ENCODE measurements at places on chromosomes 13 and 19.

- DNase-seq = no peak
These were observed 159.3 kb downstream of the PDS5B start for GRCh38 chr13:32745509-32745908.

DNA sequence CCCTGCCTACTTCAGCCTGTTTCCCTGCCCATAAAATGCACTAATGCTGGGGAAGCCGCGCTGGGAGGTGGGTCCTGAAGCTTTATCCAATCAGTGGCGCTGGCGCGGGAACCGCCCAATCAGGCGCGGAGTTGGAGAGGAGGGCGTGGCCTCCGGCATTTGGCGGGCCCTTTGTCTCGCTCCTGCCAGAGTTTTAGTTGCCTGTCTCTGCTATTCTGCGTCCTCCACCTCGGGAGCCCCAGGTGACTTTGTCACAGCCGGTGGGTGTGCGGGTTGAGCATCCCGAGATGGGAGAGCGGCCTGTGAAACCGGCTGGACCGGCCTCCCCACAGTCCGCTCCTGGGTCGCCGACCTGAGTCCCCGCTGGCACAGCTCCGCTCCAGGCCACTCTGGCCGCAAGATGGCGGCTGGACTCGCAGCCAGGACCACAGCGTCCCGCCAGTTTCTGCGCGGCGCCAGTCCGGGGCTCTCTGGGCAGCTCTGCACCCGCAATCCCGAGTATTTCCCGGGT, 30.7 kb upstream of the ZNF429 start:
- DNase-seq = peak; percentile 72

DNA sequence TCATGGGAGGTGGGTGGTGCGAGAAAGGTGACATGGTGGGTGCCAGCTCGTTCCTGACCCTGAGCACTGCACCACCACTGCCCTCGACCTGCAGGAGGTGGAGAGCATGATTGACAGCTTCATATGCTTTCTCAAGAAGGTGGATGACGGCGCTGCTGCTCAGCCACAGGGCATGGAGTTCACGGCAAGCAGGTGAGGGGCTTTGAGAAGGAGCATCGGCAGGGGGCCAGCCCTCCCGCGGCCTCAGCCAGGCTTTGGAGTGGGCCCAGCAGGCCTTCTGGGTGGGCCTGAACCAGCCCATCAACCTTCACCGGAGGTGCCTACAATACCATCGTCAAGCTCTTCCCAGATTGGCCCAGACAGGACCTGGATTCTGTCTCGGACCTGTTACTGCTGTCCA, 18.9 kb upstream of the ZNF14 start:
- DNase-seq = no peak

- no peak for DNase-seq
These were observed 11.1 kb upstream of the SPATA13 start for GRCh38 chr13:24149246-24150032.

DNA sequence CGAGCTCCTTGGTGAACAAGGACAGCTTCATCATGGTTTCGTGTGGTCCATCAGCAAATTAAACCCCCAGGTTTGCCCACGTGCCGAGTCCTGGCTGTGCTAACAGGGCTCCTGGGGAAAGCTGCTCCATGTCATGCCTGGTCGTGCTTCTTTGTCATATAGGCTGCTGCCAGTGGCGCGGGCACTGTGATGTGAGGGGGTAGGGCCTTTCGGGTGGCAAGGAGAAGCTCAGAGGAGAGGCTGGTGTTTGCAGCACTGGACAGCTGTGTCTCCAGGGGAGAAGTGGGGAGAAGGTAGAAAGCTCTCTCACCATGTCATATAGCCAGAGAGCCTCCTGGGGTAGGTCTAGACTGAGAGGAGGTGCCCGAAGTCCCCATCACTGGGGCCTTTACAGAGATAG, 13.3 kb downstream of the VSTM2B start:
- DNase-seq = no peak

DNA sequence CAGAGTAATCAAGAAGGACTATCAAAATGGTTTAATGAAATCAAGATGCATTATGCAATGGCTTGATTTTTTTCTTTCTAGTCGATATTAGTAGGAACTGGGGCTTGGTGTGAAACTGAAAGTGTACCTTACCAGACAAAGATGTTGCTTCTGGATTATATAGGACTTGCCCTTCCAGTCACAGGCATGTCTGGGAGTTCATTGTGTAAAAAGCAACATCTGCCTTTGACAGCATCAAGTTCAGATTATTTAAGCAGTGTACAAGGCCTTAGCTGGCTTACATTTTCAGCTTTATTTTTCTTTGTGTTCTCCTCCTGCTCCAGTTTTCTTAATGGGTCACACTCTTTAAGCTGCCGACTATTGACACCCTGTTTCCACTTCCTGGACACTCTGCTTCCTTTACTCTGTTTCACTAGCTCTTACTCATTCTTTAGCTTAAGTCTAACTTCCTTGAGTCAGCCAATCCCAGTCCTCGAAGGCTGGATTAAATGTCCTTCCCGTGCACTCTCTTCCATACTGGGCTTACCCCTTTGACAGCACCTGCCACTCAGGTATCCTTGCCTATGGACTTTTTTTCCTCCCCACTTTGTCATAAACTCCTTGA, 29.4 kb upstream of the OLFM4 start:
- DNase-seq = no peak

DNA sequence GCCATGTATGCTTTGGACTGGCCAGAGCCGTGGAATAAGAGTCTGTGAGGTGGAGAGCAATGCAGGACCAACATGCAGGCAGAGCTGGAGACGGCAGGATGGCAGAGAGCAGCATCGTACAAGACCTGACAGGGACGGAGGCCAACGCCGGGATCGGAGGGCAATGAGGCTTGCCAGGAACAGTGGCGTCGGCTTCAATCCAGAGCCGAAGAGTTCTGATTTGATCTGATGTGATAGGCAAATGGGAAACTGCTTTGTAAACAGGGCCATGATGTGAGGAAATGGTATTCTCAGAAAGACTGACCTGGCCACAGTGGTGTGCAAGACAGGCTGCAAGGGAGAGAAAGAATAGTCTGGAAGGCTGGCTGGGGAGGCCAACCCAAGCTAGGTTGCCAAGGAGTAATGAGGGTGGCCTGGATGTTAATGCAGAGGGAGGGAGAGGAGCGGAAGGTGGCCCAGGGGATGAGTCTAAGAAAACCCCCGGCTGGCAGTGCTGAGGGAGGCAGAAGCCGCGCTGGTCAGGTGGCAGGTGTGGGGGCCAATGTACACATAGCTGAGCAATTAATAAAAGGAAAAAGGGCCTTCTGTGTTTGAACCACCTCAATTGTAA, 26.7 kb downstream of the RCBTB2 start:
- no peak for DNase-seq

DNA sequence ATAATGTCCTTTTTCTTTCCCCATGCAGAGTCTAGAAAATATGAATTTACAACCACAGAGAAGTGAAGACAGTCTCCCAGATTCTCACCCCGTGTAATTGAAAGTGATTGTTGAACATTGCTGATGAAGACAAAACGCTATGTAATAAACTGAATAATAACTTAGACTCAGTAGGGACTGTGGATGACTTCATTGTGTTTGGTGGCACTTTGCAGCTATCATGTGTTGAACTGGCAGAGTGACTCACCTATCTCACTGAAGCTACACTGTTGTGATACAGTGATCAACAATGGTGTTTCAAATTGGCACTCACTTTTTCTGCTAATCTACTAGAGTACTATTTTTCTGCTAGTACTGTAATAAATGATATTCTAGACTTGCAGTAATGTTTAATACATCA, 261.3 kb downstream of the DACH1 start:
- DNase-seq = no peak

GRCh38 chr19:28444362-28444761, 768.6 kb downstream of the UQCRFS1 start:
- no peak for DNase-seq

DNA sequence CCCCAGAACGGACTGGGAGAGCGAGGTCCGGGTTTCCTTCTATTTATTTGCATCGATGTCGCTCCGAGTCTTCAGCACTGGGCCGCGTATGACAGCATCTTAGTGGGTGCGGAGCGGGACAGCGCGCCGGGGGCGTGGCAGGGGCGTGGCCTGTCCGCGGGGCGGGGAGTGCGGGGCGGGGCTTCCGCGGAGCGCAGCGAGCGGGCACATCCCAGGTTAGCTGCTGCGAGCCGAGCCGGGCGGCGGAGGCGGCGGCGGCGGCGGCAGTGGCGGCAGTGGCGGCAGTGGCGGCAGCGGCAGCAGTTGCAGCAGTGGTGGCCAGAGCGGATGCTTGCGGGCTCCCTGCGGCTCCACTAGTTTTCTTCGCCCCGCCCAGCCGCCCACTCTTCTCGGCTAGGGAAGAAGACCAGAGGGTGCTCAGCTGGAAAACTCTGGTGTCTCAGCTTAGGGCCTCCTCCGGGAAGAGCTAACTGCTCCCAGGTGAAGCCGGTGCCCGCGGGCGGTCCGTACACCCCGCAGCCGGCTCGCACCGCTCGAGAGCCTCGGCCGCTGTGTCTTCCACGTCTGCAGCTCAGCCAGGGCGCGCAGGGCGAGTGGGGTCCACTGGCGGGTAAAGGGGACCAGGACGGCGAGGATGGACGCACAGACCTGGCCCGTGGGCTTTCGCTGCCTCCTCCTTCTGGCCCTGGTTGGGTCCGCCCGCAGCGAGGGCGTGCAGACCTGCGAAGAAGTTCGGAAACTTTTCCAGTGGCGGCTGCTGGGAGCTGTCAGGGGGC, at the start of gene GPC5:
GPC5 (plus strand) TSS at position 209 of the 776 bp plus-strand sequence.
- peak; percentile 90 for DNase-seq

- DNase-seq = no peak
These were observed 14.4 kb downstream of the CCDC124 start for GRCh38 chr19:17946965-17947784.

DNA sequence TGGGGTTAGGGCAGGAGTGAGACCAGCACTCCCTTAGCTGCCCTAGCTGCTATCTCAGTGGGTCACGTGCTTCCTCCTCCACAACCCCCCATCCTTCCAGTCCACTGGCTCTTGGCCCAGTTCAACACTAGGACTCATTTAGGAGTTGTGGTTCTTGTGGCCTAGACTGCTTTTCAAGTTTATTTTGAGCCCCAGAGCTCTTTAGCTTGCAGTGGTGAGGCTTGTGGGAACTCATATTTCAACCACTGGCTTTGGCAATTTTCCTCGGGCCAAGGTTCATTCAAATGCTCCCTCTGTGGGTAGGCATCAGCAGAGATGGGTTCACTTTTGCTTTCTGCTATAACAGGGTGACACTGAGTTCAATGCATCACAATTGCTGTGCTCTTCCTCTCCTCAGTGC, 436.2 kb upstream of the SLITRK5 start:
- DNase-seq = no peak

GRCh38 chr13:102816708-102817107, 17.8 kb downstream of the BIVM start:
- no peak for DNase-seq

DNA sequence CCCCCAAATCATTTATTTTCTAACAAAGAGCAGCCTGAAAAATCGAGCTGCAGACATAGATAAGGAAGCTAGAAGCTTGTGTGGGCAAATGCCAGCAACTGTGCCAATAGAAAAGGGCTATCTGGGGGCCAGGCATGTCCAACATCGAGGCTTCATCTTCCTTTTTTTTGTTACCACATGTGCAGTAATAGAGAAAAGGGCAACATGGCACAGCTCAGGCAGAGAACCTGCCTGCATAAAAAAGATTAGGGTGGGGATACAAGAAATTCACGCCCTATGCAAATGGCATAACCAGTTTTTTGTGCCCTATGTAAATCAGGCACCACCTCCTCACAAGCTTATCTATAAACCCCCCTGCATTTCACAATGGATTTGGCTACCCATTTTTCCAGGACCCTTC, 60.4 kb upstream of the ABCC4 start:
- DNase-seq = no peak

DNA sequence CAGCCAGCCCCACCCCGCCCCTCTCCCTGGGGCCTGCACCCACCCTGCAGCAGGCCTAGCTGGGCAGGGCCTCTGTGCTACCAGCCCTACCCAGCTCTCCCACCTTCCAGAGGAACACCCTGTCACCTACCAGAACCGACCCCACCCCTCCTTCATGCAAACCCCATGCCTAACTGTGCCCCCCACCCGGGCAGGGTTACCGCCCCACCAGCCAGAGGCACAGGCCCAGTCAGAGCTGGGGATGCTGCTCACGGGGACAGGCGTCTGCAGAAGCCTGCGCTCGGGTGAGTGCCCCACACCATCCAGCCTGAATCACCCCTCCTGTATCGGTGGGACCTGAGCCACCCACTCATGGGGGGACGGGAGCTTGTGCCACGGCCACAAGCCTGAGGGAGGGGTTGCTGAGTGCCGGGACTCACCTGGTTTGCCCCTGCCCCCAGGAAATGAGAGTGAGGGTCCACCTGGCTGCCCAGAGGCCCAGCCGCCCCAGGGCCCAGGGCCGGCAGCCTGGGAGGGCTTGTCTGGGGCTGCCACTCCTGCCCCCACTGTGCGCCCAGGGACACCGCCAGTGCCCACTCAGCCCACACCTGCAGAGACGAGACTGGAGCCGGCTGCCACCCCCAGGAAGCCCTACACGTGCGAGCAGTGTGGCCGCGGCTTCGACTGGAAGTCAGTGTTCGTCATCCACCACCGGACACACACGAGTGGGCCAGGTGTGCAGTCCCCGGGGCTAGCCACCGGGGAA, 3.8 kb downstream of the ZNF446 start:
- DNase-seq = no peak

DNA sequence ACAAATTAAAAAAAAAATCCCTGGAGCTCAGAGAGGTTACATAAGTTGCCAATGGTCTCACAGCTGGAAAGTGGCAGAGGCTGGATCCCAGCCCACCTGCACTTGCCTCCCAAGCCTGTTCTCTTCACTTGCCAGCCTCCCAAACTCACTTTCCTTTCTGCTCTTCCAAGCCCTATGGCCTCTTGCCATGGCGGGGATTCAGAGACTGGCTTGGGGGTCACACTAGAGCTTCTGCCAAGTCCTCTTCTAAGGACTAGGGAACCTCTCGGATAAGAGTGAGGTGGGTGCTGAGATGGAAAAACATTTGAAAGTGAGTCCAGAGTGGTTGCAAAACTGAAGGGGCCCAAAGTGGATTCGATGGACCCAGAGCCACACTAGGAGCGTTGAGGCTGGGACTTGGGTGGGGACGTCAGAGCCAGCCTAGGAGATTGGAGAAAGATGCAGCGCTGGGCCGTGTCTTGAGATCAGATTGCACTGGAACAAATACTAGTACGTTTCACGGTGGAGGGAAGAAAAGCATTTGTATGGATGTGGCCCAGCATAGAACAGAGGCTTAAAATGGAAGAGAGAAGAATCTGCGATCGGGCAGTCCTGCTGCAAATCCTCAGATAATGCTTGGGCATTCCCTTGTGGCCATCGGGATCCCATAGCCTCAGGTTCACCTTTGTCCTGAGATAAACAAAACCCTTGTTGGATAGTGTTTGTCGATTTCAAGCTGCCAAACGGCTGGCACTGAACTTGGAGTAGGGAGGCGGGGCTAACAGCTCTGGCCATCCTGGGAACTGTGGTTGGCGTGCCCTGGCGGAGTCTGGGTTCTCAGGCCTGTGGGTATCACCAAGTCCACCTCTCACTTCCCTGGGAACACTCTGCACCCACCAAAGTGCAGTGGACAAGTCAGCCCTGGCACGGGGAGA, 84.8 kb downstream of the ING1 start:
- DNase-seq = no peak

- DNase-seq = no peak
These were observed 1.4 kb downstream of the CEACAM18 start for GRCh38 chr19:51479531-51480331.

GRCh38 chr13:59043016-59043415, 1120.7 kb downstream of the DIAPH3 start:
- no peak for DNase-seq
